LHCN-M2 (cell line): ENCODE measurements at places on chromosomes 2 and 18. TPM values are rescaled to one million over a fixed set of nuclear protein-coding genes. Genes with fewer than 3 reads are reported as not detected.

DNA sequence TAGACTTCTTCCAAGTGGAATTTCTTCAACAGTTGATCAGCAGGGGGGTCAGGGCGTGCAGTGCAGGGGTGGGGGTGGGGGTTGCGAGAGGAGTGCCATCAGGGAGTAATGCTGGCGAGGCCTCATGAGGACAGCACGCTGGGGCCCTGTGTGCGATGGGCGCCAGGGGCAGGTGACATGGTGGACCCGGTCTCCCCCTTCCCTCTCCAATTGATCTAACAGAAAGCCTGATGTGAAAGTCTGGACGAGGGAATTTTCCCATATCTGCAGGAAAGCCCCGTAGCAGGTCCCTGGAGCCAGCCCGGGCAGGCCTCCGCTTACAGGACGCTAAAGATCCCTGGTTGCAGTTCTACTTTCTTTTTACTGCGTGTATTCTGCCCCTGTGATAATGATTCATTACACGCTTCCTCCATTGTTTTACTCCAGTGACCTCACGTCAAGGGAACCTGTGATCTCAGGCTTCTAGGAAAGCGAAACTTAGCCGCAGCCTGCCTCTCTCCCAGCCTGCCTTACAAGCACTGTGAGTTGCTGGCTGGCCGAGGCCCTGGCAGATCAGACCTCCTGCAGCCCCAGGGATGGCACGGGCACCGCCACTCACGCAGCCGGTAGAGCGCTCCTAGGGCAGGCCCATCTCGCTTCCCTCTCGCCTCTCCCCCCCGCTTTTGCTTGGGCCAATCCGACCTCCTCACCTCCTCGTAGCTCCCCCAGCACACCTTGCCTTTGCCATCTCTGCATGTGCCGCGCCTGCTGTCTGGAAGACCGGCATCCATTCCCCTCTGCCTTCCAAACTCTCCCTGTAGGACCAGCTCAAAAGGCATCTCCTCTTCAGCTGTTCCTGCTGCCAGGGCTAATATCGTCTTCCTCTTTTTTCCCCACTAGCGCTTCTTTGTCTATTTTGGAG is 19.2 kb downstream of the NEURL3 start:
- DNase-seq, result peak; percentile 76

- no peak for DNase-seq
Measured at GRCh38 chr2:74881626-74882298, 47.8 kb downstream of the HK2 start.

DNA sequence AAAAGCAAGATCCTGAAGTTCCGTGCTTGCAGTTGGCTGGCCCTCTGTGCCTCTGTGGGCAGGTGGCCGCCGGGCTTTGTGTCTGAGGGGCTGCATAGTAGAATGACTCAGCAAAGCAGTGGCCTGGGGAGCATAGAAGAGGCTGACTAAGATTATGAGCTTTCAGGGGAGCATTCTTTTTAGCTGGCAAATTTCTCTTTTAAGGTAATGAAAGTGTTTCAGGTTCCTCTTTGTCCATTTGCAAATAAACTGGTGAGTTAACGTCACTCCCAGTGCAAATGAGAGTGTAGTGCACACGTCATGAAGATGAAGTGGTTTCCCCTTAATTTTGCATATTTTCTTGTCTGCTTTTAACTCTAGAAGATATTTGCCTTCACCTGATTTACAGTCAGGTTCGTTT is 98.6 kb downstream of the BCL2L11 start:
- DNase-seq, result no peak

GRCh38 chr2:86631846-86632485 is 8.3 kb upstream of the RNF103 start:
- DNase-seq, result no peak

DNA sequence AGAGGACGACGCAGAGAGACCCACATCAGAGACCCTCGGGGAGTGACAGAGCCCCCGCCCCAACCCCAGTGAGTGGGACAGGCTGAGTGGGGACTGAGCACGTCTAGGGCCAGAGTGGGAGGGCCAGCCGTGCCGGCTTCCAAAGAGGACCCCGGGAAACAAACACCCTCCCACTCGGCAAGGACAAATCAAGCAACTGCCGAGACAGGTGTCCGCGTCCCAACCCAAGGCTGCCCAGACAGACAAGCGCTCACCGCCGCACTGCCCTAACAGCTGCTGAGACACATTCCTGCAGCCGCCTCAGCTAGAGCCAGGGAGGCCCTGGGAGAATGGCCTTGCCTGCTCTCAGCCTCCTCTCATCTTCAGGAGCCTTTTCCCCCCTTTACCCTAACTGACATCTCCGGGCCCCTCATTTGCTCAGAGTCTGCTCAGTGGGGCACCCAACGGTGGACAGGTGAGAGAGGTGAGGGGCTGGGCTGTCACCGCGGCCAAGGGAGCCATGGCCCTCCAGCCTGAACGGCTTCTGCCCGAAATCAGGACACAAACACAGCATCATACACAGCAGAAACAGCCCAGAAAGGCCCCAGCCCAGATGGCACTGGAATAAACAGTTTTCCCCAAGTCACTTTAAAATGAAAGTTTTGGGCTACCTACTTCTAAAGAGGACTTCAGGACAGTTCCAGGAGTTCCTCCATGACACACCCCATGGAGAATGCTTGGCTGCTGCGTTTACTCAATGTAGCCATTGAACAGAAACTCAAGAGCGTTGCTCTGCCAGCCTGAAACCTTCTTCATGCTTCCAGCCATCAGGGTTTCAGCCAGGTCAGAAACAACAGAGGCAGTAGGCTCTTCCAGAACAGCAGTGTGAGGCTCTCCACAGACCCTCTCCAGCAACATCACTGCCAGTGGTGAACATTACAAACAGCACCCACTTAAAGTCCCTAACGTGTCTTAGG is 23.6 kb downstream of the SLC66A2 start:
- no peak for DNase-seq

DNA sequence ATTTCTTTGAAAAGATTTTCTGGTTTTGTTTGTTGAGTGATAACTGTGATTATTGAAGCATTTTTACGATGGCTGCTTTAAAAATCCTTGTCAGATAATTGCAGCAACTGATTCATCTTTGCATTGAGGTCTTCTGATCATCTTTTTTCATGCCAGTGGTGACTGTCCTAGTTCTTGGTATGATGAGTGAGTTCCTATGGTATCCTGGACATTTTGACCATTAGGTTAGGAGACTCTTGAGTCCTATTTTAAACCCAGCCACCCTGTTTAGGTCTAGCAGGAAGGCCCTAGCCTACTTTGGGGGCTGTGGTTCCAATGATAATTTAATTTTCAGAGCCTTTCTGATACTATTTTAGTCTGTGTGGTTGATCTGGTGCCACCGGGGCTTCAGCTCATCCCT is 72.7 kb upstream of the REV1 start:
- no peak for DNase-seq

- no peak for DNase-seq
Measured at GRCh38 chr2:177117755-177118154, 94.8 kb upstream of the HNRNPA3 start.

GRCh38 chr2:45942237-45942738 is 290.8 kb downstream of the PRKCE start:
- no peak for DNase-seq

DNA sequence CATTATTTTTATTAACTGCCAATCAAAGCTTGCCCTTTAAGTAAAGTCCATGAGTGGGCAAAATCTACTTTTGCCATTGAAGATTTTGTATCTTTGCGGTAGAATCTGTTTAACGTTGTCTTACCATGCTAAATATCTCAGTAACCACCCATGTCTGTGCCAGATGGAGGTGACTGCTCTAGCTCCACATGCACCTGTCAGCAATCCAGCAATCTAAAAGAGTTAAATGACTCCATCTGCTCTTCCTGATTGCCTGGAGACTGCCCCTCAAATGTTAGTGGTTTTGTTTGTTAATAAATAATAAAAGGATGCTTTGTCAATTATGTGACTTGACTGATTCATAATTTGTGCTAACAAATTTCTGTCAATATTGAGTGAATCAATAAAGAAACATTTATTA is 141.7 kb downstream of the RBM43 start:
- no peak for DNase-seq

- peak; percentile 6 for DNase-seq
Measured at GRCh38 chr2:155442755-155443372, 744.4 kb downstream of the KCNJ3 start.

GRCh38 chr18:54388203-54389142 is 30.8 kb downstream of the C18orf54 start:
- peak; percentile 94 for DNase-seq

DNA sequence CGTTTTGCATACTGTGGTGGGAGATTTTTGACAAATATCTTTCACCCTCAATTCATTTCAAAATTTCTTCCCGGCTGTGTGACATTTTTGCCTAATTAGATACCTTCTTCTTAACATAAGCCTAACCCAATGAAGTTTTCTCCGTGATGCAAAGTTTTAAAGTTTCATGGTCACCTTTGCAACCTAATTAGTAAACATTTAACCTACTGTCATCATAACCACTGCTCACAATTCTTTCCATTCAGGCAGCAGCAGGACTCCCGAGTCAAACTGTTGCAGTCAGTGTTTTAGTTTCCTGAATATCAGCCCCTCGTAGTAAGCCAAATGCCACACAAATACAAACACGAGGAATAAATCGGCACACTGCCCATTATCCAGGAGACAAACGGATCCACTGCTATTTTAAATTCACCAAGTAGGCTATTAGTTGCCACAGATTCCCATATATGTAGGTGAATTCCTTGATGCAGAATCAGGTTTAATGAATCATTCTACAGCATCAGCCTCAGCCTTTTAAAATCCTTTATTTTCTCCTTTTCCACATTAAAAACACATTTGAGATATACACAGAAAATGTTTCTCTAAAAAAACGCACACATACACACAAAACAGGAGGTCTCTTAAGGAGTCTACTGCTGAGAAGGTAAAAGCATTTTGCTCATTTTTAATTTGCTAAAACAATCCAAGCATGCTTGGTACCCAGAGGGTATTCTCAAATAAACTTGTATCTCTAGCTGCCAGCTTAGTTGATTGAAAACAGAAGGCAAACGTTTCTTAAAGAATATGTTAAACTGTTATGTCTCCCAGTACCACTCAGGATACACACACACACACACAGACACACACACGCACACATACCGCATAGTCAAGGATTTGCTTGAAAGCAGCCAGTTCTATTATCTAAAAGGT is 106.5 kb upstream of the KCTD1 start:
- DNase-seq, result no peak

GRCh38 chr18:13231151-13231550 is 12.6 kb downstream of the LDLRAD4 start:
- no peak for DNase-seq

DNA sequence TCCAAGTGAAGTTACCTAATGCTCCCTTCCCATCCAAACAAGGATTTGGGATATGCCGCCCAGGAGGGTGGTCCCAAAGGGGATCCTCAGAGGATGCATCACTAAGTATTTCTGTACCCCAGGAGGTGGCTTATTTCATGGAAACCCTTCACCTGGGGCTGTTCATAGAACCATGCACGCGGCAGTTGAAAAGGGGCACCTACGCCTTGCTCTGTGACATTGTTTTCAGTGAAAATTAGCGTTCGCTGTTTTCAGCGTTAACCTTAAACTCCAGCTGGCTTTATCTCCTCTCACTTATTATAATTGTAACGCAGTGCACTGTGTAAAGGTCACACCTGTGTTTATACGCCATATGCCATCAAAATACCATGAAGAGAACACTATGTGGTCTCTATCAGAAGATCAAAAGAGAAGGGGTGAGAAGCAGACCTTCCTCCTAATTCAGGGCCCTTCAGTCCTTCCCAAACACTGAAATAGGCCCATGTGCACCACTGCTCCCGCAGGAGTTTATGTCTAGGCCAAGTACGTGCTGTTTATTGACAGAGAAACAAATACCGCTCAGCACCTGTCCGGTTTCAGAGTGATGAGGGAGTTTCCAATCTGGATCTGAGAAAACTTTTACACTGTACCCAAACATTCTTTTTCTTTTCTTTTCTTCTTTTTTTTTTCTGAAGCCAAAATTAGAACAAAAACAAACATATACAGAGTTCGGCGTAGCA is 162.1 kb downstream of the BCL2 start:
- DNase-seq, result no peak

GRCh38 chr2:26039603-26040323 is 5.9 kb downstream of the RAB10 start:
- no peak for DNase-seq

GRCh38 chr2:162579169-162579568 is 235.2 kb downstream of the GCA start:
- no peak for DNase-seq

DNA sequence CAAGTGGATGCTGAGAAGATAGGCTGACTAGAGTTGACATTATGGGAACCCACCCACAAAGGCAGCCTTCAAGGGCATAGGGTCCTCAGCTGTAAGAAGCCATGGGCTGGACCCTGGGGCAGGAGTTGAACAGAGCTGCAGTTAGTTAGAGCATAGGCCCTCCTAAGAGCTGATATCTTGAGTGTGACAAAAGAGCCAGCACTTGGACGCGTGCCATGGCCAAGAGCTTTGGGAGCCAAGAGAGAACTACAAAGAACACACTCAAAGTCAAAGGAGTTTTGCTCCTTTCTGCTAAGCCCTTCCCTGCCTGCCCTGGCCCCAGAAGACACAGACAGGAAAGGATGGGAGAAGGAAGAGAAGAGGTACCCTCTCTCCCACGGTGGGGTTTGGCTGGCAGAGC is 29.9 kb upstream of the AGAP1 start:
- no peak for DNase-seq

- no peak for DNase-seq
Measured at GRCh38 chr2:8475349-8476031, 206.4 kb upstream of the ID2 start.

- no peak for DNase-seq
Measured at GRCh38 chr2:6139916-6140315, 447.7 kb downstream of the SOX11 start.

- DNase-seq, result no peak
Measured at GRCh38 chr2:105886687-105887086, 142.0 kb downstream of the NCK2 start.

DNA sequence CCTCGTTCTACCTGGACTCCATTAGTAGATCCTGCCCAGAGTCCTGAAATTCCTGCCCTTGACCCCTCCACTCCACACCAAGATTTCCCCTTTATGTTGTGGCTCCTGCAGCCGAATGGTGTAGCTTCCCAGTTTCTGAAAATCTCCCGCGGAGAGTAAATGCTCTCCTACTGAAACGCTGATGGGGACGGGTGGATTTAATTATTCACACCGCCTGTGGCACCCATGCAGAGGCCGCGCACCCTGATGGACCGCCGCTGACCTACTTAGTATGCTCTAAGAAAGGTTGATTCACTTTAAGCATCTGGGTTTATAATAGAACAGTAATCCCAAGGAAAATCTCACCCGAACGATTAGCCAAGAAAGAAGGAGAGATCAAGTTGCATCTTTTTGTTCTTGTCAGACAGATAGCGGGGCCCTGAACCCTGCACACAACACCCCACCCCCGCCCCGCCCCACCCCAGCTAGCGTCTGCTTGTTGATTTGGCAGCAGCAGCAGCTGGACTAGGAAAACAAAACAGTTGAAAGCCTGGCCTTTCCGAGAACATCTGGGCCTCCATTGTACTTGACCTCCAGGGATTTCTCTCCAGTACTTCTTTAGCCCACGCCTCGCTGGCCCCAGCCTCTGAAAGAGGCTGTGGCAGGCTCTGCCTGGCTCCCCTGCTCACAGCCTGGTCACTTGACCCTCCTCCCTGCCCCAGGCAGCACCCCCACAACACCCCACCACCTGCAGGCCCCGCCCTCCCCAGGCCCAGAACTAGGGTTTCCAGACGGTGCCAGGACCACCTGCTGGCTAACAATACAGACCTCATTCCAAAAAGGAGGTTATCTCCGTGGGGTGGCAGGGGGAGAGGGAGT is 53.6 kb downstream of the DPYSL5 start:
- DNase-seq, result no peak

HOXD3 gene
- not detected in 2 replicates for total RNA-seq

CNRIP1 gene
- 31.6 and 36.4 TPM in 2 replicates for total RNA-seq

UPP2 gene
- not detected in 2 replicates for total RNA-seq

LHCGR gene
- total RNA-seq, result not detected in 2 replicates

GPR155 gene
- 2.9 and 156 TPM in 2 replicates for total RNA-seq

PLGLB1 gene
- total RNA-seq, result 0.34 and 0.96 TPM in 2 replicates
